ENCODE measurements at places on chromosomes 3 and 15.

DNA sequence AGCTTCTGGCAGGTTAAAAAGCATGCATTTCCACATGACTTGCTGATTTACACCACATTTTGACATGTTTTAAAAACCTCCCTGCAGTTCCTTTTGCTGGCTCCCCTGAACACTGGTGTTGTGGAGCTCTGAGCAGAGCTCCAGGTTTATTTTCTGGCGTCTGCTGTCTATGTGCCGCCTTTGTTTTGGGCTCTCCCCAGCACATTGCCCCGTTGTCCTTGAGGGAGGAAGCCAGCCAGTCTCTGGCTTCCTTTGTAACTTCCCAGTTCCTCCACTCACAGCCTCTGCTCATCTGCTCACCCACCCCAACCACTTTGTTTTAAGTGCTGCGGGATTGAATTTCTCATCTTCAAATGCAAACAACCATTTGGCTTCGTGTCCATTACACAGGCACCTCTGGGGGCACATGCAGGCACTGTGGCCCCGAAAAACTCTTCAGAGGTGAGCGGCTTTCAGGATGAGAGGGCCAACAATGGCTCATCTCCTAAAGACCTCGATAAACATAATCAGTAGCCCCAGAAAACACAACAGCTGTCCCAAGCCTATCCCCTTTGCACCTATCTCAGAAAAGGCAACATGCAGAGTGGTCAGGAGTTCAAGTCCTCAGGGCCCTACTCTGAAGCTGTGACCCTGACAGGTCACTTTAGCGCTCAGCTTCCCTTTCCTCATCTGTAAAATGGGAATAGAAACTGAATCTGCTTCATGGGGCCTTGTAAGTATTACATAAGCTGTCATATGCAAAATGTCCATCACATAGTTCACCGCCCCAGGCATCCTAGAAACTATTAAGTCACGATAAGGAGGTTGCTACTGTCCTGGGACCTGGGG is 1.3 kb upstream of the MEF2A start:
- DNase-seq, result no peak

GRCh38 chr3:110495201-110495927 is 576.3 kb upstream of the NECTIN3 start:
- DNase-seq, result no peak

DNA sequence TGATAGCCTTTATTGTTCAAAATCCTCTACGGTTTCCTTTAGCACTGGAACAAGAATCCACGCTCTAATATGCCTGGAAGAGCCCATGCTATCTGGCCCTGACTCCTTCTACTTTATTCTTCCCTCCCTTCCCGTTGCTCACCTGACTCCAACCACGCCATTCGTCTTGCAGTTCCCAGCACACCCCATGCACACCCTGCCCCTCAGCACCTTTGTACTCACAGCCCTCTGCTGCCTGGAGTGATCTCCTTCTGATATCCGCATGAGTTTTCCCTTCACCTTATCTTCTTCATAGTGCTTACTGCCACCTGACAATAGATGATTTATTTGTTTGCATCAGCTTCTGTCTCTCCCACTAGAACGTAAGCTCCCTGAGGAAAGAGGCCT is 16.6 kb upstream of the BCL2A1 start:
- no peak for DNase-seq

DNA sequence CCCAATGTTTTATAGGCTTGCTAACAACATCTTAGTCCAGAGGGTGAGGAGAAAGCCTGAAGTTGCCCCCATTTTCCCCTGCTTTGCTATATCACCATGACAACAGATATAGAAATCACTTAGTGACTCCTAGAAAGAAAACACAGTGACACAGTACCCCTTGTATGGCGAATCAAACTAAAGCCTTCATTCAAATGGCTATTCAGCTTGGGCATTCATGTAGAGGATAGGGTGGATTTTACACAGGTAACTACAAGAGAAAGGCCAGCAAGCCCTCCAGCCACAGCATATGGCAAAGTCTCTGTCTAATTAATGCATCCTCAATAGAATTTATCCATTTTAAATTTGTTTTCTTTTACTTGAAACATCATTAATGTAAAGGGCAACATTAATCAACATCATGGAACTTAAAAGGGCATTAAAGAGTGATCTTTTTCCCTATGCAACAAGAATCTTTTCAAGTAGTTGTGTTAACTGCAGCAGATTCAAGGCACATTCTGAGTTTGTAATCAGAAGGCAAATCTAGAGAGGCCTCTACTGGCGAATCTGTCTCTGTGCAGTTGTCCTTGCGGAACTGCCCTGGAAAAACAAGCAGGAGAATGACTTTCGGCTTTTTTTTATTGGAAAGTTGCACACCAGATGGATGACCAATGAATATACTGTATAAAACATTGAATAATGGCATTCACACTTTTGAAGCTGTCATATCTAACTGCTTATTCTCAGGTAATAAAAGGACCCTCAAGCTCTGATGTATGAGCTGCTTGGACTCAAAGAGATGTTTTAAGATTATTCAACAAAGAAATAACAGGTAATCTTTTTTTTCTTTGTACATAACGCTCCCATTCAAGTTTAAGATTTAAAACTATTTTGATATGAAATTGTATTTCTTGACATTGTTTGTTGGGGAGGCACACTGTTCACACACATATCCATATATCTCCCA is 621.7 kb upstream of the AGTR1 start:
- DNase-seq, result no peak

- DNase-seq, result no peak
Observed at GRCh38 chr15:73628976-73629797, 4.0 kb downstream of the NPTN start.

DNA sequence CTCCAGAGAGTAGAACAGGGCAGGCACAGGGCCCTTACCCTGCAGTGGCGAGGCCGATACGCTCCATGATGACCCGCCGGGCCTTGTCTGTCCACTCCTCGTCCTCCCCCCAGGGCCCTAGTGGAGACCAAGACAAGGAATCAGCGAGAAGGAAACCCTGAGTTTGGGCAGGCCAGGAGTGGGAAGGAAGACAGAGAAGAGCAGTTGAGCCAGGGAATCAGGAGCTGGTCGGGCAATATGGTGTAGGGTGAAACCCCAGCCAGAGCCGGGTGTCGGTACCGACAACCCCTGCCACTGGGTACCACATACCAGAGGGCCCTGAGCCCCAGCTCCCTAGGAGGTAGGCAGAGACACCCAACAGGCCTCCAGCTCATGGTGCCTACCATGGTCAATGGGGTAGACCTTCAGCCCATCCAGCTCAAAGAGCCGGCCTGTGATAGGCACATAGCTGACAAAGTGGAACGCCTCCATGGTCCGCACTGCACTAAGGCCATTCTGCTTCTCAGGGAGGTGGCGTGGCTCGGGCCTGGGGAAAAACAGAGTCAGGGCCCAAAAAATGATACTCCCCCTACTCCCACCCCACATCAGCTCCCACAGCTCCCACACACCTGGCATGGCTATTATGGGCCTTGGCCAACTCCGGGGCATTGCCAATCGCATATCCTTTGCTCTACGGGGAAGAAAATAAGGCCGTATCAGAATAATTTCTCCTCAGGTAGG is 38.0 kb downstream of the SEMA3G start:
- DNase-seq, result no peak

DNA sequence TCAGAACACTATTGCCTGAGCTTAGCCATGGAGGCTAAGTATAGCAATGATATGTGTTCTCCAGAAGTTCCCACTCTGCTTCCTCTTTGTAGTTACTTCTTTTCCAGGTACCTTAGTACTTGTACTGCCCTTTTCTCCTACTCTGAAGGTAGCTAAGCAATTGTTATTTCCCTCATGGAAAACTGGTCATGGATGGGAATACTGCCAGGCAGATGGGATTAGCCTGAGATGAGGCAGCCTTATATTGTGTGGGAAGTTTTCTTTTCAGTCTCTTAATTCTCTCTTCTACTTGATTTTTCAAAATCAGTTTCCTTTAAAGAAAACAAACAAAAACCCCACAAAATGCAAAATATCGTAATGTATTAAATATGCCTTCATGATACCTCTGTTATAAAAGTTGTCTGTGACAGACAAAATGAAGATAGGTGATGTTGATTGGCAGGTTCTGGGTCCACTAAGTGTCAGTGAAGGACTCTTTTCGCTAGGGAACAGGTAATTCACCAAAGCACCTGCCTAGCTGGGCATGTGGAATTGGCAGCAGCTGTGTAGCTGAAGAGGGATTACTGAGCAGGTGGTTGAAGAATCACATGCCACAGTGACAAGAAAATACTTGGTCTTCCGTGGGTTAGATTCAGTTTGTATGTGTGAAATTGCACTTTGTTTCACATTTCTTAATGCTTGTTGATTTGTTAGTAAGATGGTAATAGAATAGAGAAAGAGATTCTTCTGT is 4.1 kb downstream of the ZNF609 start:
- no peak for DNase-seq

DNA sequence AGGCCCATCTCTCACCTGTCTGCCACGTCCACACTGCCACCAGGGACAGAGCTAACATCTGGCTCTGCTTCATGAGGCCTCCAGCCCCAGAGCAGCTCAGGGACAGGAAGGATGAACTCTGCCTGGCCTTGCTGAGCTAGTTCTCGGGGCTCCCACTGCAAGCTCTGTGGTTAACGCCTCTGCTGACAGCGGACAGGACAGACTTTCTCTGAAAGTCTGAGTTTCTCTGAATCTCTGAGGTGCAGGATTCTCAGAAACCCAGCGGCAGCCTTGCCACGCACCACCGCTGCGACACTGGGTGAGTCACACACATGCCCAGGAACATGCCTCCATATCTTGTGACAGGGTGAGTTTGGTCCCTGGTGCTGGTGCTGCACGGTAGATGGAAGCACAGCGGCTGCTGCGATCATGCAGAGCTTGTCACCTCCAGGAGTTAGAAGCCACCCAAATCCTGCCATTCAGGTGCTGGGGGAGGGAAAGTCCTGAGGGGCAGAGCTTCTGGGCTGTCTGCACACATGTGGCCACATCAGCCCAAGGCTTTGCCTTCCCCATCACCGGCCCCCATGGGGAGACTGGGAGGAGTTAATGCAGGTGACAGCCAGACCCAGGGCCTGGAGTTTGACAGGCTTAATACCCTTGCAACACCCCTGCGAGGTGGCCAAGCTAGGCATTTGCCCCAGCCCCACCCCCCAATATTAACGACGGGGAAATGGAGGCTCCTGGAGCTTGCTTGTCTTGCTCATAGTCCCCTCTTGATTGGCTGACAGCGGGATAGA is 267.0 kb downstream of the PLCL2 start:
- no peak for DNase-seq

- no peak for DNase-seq
Observed at GRCh38 chr3:44442596-44443309, 34.7 kb downstream of the ZNF445 start.

DNA sequence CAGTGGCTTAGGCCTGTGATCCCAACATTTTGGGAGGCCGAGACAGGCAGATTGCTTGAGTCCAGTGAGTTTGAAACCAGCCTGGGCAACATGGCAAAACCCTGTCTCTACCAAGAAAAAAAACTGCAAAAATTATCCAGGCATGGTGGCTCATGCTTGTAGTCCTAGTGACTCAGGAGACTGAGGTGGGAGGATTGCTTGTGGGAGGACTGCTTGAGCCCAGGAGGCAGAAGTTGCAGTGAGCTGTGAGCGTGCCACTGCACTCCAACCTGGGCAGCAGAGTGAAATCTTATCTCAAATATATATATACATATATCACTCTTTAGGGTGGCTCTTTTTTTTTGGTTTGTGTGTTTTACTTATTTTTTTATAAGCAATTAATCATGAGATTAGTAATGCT is 83.7 kb upstream of the WDR72 start:
- DNase-seq, result no peak

GRCh38 chr15:100105101-100105500 is 236.7 kb downstream of the ADAMTS17 start:
- no peak for DNase-seq

GRCh38 chr3:133927540-133928066 is 31.9 kb upstream of the RAB6B start:
- DNase-seq, result no peak

- no peak for DNase-seq
Observed at GRCh38 chr3:64149886-64150285, 75.4 kb downstream of the PRICKLE2 start.

- no peak for DNase-seq
Observed at GRCh38 chr3:120839120-120839519, 68.9 kb upstream of the STXBP5L start.

DNA sequence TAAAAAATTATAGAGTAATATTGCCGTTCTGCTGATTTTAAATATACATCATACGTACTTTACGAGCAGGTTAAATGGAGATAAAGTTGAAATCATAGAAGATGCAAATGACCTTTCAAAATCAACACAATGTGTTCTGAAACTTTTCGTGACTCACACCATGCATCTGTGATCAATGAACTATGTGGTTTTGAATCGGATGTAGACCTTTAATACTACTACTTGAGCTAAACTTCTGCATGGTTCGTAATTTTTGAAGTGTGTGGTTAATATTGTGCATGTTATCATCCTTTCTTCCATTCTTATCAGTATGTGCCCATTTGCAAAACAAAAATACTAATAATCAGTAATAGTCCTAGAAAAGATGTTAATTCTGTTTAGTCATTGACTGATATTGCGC is 58.9 kb downstream of the GASK1A start:
- DNase-seq, result no peak

- DNase-seq, result no peak
Observed at GRCh38 chr3:138842483-138843188, 7.9 kb upstream of the PIK3CB start.

DNA sequence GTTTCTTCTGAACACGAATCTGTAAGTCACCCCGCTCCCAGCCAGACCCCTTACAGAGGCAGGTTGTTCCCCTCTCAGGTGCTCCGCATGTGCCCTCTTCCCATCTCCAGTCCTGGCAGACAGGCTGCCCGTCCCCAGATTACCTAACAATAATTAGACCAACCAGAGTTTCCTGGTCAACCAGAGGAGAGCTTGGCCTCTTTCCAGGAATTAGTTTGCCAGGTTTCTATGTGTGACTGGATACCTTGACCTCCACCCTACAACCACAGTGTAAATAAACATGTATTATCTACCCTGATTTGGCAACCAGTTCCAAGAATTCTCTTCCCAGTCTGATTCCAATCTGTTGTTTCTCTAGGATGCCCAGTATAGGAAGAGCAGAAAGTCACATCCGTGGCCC is 178.0 kb upstream of the UMPS start:
- no peak for DNase-seq

- DNase-seq, result no peak
Observed at GRCh38 chr3:11956781-11957180, 47.4 kb upstream of the SYN2 start.

- DNase-seq, result no peak
Observed at GRCh38 chr15:61083081-61083787, 145.9 kb downstream of the RORA start.

DNA sequence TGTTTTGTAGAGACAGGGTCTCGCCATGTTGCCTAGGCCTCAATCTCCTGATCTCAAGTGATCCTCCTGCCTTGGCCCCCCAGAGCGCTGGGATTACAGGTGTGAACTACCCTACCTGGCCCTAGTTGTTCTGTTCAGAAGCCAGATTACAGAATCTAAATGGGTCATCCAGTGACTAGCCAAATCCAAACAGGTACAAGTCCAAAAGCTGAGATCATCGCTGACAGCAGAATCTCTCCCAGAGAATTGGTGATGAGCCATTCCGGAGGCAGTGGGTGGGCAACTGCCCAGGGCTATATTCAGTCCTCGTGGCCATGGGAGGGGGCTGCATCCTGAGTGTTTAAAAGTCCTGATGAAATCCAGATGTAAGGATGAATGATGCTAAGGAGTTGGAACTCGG is 47.5 kb upstream of the SEMA4B start:
- DNase-seq, result no peak
